Stromal cell of bone marrow (primary cell): ENCODE measurements at places on chromosomes 5 and 9.

DNA sequence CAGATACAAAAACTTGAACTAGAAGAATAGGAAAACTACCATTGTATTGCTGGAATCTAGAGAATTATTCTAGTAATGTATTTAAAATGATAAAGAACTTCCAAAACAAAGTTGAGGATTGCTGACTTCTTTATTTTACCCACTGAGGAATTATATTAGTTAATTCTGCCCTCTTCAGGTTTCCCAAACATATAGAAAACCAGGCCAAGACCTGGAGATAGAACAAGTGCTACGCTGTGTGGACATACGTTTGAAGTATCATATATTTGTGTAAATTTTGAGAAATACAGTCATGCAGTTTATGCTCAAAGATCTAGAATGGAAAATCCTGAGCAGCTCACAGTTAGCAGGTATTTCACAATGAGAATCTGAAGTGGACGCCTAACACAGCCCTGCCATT lies 162.3 kb upstream of the CYLC2 start:
- no peak for DNase-seq

DNA sequence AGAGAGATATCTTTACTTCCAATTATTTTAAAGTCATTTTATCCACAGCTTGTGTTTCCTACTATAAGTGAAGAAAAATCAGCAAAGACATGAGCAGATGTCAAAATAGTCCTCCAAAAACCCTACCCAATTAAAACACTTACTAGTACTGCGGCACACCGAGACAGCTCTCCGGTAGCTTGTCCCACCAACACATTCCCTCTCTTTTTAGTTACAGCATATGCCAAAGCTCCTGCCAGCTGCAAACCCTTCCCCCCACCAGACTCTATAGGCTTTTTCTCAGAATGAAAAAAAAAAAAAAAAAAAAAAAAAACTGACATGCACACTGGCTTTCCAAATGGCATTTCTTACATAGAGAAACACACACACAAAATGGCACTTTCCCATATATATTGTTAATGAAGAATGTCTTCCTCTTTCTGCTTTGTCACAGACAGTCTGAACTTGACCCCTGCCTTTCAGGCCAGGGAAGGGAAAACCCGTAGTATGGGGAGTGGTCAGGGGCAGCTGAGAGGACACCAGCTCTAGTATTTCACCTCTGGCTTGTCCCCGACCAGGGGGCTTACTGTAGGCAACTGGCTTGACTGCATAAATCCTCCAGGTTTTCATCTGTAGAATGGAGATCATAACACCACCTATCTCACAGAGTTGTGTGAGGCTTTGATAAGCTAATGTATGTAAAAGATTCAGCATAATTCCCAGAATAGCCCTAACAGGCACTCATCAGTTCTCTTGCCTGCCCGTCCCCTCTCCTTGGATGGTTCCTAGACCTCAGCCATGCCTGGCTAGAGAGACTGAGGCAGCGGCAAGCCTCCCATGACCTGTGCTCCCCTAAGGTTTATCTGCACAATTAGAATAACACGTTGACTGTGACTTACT lies 233.6 kb downstream of the CRB2 start:
- DNase-seq: no peak

GRCh38 chr9:120726484-120726883 lies 12.2 kb upstream of the MEGF9 start:
- no peak for DNase-seq

DNA sequence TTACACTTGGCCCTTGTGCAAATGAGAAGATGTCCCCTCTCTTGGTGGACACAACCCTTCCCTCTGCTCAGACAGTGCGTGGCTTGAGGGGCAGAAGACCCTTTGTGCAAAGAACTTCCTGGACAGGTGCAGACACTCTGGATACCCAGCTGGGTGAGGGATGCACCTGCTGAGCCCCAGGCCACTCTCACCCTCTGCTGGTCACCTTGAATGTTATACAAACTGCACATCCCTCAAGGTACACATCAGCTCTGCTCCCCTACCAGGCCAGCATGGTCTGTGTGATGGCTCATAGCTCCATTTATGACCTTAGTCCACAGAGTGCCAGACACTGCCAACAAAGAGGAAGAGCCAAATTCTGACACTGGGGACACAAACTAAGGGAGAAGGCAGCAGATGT lies 3.1 kb upstream of the DIRAS2 start:
- DNase-seq: no peak

GRCh38 chr5:109533751-109534272 lies 124.0 kb upstream of the PJA2 start:
- no peak for DNase-seq

DNA sequence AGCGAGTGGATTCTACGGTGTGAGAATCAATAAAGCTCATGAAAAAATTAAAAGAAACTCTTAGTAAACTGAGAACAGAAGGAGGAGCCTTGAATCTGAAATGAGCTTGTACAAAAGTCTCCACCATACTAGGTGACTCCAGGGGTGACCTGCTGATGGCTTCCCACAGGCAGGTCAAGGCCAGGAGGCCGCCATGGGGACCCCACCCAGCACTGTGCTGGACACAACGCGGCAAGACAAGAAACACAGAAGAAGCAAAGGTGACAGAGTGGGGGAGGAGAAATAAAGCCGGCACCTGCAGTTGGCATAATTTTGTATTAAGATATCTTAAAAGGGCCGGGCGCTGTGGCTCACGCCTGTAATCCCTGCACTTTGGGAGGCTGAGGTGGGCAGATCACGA lies 12.1 kb upstream of the SLC6A19 start:
- DNase-seq: no peak

DNA sequence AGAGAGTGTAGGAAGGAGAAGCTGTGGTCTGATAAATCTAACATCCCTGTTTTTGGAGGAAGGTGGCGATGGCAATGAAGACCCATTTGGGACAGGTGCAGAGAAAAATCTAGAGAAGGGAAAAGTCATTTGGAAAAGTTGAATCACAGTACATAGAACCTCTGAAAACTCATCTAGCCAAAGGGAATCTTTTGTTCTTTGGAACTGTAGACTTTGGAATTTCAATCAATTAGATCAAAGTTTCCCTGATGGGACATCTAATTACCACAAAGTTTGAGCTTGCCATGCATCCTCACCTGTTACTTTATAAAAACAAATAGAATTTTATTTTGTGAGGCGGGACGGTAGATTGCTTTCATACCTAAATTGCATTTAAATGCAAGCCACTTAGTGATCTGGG lies 294.9 kb downstream of the TRPM3 start:
- DNase-seq: no peak

DNA sequence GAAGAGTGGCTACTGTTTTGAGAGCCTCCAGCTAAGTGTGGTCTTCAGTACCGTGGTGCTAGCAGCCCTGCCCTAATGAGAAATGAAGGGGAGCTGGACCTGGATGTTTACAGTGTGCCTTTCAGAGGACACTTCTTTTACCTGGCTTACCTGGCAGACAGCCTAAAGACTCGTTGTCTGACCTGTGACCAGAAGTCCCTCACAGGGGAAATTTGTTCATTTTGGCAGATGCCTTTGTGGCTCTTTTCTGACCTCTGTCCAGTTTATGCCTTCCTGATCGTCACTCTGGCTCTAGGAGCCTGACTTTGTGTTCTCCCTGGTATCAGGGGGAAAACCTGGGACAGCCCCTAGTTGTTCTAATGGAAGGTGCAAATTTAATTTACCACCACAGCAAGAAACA lies 475.1 kb downstream of the DMRTA1 start:
- DNase-seq: no peak

DNA sequence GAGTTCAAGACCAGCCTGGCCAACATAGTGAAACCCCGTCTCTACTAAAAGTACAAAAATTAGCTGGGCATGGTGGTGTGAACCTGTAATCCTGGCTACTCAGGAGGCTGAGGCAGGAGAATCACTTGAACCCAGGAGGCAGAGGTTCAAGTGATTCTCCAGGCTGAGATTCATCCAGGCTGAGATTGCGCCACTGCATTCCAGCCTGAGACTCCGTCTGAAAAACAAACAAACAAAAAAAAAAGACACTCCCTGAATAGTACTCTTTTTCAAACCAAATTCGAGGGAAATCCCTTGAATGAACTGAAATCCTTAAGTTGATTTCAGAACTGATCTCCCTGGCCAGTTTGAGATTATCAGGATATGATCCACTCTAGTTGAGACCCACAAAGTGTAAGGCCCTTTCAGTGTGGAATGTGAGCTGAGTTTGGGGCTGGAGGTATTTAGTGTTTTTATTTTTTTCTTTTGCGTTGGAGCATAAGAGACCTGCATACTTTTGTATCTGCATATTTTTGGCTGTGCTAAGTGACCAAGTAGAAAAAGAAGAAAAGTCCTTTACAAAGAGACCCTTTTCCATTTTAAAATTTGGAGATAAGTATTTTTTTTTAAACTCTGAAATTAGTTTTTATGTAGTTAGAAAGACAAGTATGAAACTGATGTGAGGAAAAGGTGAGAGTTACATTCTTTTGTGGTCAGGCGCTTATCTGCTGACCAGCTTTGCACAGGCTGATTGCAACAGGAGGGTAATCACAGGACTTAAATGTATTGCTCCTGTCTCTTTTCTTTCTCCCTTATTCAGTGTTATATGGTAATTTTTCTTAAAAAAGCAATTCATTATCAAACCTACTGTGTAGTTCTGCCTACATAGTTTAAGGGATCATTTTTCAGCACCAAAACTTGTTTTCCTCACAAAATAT lies 42.9 kb downstream of the TMEFF1 start:
- no peak for DNase-seq

DNA sequence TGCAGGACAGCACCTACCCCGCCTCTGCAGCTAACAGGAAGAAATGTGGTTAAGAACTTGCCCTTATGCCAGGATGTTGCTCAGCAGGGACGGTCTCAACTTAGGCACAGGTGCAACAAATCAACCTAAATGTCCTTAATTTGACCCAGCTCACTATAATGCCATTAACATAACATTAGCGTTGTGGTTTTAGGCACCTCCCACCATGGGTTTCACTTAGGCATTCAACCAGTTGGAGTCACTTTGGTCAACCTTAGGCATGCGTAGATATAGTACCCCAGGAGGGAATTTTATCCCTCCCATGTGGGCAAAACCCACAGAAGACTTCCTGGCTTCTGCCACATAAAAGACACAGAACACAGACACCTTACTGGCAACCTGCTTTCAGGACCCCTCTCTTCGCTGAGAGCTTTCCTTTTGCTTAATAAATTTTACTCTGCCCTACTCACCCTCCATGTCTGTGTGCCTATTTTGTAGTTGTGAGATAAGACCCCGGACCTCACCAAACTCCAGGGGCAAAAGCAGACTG lies 8.7 kb upstream of the ERAP1 start:
- no peak for DNase-seq

GRCh38 chr5:66737096-66737495 lies 140.9 kb downstream of the MAST4 start:
- DNase-seq: no peak
